Sigmoid colon (tissue), 7 donors: ENCODE measurements at places on chromosomes 1 and 21.

DNA sequence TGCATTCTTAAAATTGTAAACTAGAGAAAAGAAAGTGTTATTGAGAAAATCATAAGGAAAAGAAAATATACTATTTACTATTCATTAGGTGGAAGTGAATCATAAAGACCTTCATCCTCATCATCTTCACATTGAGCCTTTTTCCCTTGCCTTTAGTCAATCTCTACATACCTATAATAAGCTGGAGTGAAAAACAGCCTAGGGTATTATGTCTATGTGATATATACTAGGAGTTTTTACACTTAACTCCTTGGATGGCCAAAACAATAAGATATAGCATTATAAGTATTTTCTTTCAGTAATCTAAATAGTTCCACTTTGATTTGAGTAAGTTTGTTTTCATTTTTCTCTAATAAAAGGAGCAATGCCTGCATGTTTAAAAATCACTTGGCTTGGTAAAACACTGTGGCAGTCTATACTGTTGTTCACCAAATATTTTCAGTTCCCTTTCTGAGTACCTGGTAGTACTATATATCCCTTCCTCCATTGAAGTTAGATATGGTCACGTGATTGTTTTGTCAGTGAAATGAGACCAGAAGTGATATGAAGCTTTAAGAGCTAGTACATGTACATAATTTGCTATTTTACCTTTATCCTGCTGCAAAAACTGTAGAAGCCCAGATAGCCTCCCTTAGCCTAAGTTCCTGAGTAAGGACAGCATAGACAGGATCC, 78.3 kb downstream of the CLEC20A start:
- no peak for DNase-seq

- H3K4me3 ChIP-seq = no peak overlapping the region
- no peaks in the 10 kb centered on the region for H3K36me3 ChIP-seq
- no peaks in the 10 kb centered on the region for H3K4me1 ChIP-seq
- DNase-seq = no peak
- H3K27me3 ChIP-seq = no peaks in the 10 kb centered on the region
- H3K27ac ChIP-seq = no peak overlapping the region
Measured at GRCh38 chr1:18881164-18881563, 21.2 kb downstream of the ALDH4A1 start.

- no peak overlapping the region for H3K27ac ChIP-seq
- H3K27me3 ChIP-seq = no peaks in the 10 kb centered on the region
- no peaks in the 10 kb centered on the region for H3K36me3 ChIP-seq
- DNase-seq = no peak
- no peak overlapping the region for H3K4me3 ChIP-seq
- H3K4me1 ChIP-seq = no peaks in the 10 kb centered on the region
Measured at GRCh38 chr1:70083519-70083918, 121.9 kb downstream of the LRRC40 start.

DNA sequence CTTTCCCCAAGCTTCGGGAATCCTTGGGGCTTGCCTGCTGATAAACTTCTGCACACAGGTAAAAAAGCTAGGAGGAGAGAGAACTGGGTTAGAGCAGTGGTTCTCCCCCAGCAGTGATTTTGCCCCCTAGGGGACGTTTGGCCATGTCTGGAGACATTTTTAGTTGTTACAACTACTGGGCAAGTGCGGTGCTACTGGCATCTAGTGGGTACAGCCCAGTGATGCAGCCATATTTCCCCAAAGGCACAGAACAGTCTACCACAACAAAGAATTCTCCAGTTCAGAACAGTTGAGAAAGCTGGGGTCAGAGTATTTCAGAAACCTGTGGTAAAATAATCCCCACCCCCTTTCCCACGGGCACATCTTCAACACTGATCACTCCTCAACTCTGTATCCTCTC, 41.3 kb downstream of the LRRC71 start:
- no peak for DNase-seq
- H3K4me1 ChIP-seq = no peaks in the 10 kb centered on the region
- no peaks in the 10 kb centered on the region for H3K27me3 ChIP-seq

DNA sequence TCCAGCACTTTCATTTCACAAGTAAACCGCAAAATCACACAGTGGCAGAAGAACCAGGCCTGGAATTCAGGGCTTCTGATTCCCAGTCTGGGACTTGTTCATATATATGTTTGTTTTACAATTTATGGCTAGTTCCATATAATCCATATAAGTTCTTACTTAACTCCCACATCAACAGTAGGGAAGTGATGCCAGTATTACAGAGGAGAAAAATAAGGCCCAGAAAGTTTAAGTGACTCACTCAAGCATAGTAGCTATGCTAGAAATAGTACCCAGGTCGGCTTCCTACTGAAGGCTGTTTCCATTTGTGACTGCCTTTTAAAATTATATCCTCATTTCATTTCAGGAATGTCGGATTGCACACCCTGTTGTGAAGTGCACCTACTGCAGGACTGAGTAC, 1.4 kb downstream of the FAM76A start:
- H3K4me3 ChIP-seq = no peak overlapping the region
- H3K36me3 ChIP-seq = peaks cover 37% of the 10 kb centered on the region
- H3K27me3 ChIP-seq = no peaks in the 10 kb centered on the region
- H3K27ac ChIP-seq = peak overlapping the region; percentile 97

DNA sequence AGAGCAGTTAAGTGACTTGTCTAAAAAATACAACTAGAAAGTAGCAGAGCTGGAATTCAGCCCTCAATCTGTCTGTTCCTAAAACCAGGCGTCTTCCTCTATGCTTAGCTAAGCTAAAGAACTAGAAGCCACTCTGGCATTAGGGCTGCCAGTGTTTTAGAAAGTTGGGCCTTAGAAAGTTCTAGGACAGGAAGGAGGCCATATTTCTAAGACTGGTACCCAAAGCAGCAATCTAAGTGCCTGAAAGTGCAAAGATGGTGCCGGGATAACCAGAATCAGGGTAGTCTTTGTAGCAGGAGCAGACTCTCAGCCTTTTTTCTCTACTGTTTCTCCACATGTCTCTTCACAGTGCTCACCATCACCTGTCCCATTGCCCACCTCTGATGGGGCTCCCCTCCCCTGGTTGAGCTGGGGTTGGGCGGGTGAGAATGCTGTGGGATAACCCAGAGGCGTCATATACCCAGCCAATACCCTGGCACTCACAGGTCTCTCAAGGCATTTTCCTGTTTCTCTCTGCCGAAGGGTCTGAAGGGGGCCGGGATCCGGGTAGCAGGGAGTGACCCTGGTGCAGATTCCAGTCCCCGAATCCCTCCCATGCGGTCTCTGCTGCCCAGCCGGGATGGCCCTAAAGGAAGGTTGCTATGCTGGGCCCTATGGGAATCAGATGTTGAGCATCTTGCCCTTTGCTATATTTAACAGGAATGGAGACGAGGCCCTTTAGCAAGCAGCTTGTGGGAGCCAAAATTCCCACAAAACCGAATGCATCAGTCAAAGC, 1.1 kb upstream of the RCSD1 start:
- no peak for DNase-seq
- peak overlapping the region; percentile 73 for H3K27ac ChIP-seq
- no peak overlapping the region for H3K4me3 ChIP-seq
- H3K36me3 ChIP-seq = no peaks in the 10 kb centered on the region
- H3K4me1 ChIP-seq = peaks cover 10% of the 10 kb centered on the region

GRCh38 chr1:57712846-57713245, 289.0 kb upstream of the DAB1 start:
- DNase-seq = no peak
- H3K4me3 ChIP-seq = no peak overlapping the region
- no peaks in the 10 kb centered on the region for H3K36me3 ChIP-seq
- no peak overlapping the region for H3K27ac ChIP-seq
